ENCODE measurements at places on chromosomes 12 and 14. TPM values are rescaled to one million over a fixed set of nuclear protein-coding genes. Genes with fewer than 3 reads are reported as not detected.
A peak's percentile ranks its signal among the peaks of the same experiment; 100 is the strongest.

Gene TAS2R7
- total RNA-seq, result not detected

Gene RAD9B
- total RNA-seq, result 1.2 TPM

Gene PTGER2
- total RNA-seq, result 0.41 TPM

Gene GCH1
- 0.47 TPM for total RNA-seq

Gene FBXW8
- total RNA-seq, result 19.1 TPM

DNA sequence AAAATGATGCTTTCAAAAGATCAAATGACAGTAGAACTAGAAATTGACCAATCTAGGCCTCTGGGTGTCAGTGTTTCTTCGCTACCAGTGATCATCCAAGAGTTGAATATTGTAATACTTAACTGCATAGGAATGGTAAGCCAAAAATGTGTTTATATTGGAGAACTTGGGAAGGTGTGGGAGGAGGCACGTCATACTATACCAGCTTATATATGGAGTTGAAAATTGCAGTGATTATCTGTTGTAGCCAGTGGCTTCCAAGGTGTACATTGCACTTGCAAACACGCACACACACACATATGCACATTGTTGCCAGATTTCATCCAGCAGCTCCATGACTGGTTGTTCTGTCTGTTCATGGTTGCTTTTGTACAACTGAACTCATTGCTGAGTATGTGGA is 36.1 kb downstream of the EID3 start:
- DNase-seq, result no peak

DNA sequence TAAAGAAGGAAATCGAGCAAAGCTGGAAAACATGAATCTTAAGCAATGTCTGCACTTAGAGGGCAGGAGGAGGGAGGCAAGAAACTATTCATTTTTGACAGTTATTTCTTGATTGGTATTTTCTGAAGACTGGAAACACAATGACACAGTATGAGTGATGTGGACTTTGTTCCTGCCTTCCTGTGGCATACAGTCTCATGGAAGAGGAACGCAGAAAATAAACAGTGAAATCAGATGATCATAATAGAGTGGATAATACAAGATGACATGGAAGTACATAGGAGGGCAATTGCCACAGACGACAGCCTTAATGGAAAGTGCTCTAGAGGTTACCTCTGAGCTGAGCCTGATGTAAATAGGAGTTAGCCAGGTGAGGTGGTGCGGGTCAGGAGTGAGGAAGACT is 140.4 kb upstream of the MAX start:
- DNase-seq, result no peak

DNA sequence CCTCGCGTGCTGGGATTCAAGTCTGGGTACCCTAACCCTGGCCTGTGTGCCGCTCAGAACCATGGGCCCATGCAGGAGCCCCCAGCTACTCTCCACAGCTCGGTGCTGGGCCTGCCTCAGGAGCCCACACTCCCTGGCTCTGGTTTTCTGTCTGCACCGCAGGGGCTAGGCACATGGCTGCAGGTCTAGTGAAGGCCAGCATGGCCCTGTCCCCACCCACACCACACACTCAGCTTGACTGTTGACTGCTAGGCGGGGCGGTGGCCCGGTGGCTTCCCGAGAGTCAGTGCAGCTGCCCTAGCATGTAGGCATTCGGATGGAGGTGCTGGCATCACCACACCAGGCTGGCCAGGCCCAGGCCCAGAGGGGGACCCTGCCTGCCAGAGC is 7.9 kb downstream of the INF2 start:
- DNase-seq, result no peak

GRCh38 chr12:93002293-93003054 is 73.4 kb upstream of the EEA1 start:
- peak; percentile 83 for DNase-seq

- peak; percentile 32 for DNase-seq
These were observed 267.8 kb downstream of the KTN1 start for GRCh38 chr14:55847766-55848165.

- no peak for DNase-seq
These were observed 326.6 kb downstream of the BTG1 start for GRCh38 chr12:91819132-91819447.
